ENCODE measurements at places on chromosomes 3 and 15.

GRCh38 chr15:71807691-71808091 lies 2.7 kb upstream of the NR2E3 start:
- DNase-seq: peak; percentile 40

DNA sequence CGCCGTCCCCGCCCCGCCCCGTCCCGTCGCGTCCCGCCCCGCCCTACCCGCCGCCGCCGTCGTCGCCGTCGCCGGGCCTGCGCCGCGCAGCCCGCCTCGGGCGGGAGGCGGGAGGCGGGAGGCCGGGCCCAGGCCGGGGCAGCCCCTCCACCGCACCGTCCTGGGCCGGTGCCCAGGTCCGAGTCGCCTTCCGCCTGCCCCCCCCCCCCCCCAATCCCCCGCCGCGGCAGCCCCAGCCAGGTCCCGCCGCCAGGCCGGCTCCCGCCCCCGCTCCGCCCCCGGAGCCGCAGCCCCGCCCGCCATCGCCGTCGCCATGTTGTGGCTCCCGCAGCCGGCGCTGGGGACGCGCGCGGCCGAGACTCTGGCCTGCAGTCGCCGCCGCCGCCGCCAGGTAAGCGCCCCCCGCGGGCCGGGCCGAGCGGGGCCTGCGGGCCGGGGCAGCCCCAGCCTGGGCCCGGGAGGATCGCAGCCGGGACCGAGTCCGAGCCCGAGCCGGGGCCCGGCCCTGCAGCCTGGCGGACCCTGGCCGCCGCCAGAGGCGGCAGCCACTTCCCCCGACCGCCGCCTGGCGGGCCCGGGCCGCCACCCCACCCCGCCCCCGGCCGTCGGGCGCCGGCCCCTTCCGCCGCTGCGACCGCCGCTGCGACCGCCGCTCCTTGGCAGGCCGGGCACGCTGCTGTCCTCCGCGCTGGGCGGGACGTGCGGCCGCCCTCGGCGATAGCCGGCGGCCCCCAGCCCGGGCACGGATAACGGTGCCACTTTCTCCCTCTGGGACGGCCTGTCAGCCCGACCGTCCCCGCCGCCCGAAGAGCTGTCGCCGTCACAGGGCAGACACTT lies at the start of gene ZNF592:
TSS of gene ZNF592 (plus strand) at position 319 of the 837 bp plus-strand sequence. CDS start 34,084 bp downstream, outside the sequence.
- peak; percentile 73 for DNase-seq

GRCh38 chr3:197297476-197298340 lies 704 bp downstream of the DLG1 start:
- peak; percentile 90 for DNase-seq

GRCh38 chr15:101258238-101259144 lies 6.6 kb upstream of the CHSY1 start:
- DNase-seq: peak; percentile 76

DNA sequence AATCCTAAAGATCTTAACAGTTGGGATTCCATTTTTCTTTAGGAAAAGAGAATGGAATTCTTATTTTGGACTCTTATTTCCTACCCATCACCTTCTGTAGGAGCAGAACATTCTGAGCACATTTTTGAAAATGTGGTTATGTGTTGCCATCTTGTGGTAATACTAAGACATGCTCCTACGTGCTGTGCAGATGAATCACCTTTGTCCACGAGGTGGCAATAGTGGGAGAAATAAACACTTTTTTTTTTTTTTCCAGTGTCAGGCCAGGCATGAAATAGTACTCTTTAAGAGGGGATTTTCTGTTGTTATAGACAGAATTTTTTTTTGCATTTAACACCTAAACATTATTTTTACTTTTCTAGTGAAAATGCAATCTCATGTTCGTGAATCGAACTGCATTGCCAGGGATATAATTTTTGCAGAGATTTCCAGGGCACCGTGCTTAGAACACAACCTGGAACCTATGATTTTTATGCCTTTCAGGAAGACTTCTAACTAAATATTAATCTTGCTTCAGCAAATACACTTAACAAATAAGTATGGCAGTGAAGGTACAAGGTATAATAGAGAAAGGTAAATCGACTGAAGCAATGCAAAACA lies 196.6 kb downstream of the GAP43 start:
- DNase-seq: peak; percentile 85

- DNase-seq: no peak
These were observed 38.1 kb upstream of the CD200R1L start for GRCh38 chr3:112884678-112885290.

DNA sequence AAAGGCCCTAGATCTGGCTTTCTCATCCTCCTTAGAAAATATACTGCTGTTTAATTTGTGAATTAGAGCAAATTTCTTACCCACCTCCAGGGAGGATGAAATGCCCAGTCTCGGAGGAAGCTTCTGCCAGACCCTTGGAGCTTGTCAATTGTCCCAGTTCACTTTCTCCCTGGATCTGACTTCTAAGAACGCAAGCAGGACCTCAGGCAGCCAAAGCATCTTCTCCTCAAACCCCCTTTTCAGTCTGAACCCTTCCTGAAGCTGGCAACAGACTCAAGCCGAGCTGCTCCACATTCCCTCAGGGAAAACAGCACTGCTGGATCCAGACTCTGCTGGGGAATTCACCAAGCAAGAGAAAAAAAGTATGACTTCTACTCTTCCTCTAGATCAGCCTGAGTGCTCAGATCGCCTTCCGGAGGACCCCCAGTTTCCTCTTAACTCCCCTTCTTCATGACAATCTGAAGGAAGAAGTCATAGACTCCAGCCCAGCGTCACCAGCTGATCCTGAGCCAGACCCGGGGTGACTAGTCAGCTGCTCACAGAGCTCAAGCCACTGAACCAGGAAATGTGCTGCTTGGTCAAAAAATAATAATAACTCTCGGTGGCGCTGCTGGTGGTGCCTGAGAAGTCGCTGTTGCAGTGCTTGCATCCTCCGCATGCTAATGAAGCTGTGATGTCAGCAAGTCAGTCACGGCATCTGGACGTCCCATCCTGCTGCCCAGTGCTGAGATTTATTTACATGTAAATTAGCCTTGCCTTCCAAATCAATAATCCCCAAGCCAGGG lies at the start of gene PRICKLE2:
TSS of gene PRICKLE2 (minus strand) at position 641 of the 785 bp plus-strand sequence. CDS start 26,539 bp downstream, outside the sequence.
- peak; percentile 93 for DNase-seq

All from iris pigment epithelial cell (primary cell).